ENCODE measurements at places on chromosomes 13 and 19.

DNA sequence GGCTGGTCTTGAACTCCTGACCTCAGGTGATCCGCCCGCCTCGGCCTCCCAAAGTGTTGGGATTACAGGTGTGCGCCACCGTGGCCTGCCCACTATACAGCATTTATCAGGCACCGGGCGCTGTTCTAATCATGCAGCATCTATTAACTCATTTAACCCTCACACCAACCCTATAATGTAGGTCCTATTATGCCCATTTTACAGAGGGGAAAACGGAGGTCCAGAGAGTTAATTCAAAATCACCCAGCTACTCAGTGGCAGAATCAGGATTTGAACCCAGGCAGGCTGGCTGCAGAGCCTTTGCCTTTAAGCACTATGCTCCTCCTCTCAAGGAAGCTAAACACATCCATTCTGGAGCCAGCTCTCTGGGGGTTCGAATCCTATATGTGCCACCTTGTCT lies 54.3 kb downstream of the MAP4K1 start:
- DNase-seq = no peak

- peak; percentile 64 for DNase-seq
Observed at GRCh38 chr19:16330806-16331690, 6.4 kb downstream of the KLF2 start.

DNA sequence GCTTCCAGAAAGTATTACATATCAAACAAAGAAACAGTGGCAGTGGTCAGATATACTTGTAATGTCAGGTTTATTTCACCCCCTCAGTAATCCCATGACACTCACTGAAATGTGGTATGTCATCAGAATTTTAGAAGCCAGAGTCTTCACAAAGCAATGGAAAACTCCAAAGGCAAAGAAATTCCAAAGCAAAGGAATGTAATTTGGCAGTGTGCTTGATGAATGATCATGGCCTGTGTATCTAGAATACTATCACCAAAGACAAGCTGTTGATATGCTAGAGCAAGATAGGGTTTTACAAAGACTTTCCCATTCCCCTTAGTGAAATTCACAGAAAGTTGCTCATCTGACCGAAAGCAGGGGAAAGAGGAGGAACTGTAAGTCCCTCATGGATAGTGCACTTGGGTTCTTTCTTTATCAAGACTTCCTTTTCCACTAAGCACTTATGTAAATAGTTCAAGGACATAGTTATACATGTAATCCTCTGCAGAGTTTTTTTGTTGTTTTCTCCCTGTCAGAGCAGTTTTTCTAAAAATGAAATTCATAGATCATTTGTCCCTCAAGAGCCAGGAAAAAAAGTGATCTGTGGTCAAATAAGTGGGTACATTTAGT lies 243.4 kb downstream of the NHLRC3 start:
- DNase-seq = no peak

DNA sequence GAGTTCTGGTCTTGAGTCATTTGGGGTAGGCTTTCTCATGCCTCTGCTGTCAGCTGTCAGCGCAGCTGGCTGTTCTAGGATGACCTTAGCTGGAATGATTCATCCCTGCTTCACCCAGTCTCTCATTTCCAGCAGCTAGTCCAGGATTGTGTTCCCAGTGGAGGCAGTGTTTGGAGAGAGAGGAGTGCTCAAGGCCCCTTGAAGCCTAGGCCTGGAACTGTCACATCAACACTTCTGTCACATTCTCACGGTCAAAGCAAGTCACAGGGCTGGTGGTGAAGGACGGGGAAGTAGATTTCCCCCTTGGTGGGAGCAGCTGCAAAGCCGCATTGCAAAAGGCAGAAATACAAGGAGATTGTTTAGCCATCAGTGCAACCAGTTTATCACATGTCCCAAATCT lies 15.2 kb downstream of the TPT1 start:
- no peak for DNase-seq

GRCh38 chr13:79837741-79838450 lies 356.9 kb downstream of the NDFIP2 start:
- no peak for DNase-seq

GRCh38 chr19:10670182-10670581 lies 16.0 kb downstream of the ILF3 start:
- DNase-seq = no peak

- peak; percentile 60 for DNase-seq
Observed at GRCh38 chr19:12137221-12137940, 2.8 kb downstream of the ZNF20 start.

- DNase-seq = no peak
Observed at GRCh38 chr13:44463759-44464158, 90.1 kb downstream of the SERP2 start.

DNA sequence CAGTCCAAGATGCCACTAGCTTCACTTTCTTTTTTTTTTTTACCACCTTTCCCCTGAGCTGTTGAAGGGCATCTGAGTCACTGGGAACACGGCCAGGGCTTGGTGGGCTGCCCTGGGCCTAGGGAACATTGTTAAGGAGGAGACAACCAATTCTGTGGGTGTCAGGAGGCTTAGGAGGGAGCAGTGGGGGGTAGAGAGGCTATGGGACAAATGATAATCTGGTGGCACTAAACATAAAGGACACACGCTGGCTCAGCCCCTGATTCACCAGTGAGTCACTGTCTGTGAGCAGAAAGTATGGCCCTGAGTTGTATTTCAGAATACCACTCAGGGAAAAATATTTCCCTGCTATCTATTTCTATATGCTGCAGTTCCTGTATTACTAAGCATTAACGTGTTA lies 207.8 kb downstream of the DCLK1 start:
- no peak for DNase-seq
